GM23338 (cell line): ENCODE measurements at places on chromosomes 7 and 10.

DNA sequence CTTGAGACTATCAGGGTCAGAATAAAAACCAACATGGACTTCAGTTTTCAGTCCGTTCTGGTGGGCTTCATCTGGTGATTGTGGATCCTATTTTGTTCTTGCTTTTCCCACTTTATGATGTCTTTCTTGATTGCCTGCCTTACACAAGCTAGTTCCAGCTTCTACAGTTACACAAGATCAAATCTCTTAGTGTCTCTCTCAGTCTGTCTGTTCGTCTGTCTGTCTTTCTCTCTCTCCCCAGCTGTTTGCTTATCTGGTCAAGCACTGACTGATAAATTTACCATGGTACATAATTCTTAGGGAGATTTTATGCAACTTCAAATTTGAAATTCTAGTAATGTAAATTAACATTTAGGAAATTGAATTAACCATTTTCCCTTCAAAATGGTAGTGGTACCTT, 35.8 kb downstream of the TAX1BP1 start:
- DNase-seq: no peak

DNA sequence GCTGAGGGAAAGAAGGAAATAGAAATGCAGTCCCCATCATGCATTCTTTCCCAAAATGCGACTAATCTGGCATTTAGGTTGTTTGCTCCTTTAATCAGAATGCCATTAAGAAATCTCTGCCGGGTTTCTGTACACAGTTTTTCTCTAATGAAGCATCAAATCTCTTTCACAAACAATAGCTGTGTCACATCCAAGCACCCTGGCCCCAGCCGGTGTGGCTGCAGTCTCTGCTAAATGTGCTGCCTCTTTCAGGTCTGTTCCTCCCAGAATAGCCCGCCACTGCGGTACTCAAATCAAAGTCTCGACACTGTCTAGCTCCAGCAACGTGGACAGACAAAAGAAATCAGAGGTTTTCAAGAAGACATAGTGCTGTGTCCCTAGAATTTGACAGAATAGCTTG, 343.8 kb downstream of the KCNMA1 start:
- no peak for DNase-seq

DNA sequence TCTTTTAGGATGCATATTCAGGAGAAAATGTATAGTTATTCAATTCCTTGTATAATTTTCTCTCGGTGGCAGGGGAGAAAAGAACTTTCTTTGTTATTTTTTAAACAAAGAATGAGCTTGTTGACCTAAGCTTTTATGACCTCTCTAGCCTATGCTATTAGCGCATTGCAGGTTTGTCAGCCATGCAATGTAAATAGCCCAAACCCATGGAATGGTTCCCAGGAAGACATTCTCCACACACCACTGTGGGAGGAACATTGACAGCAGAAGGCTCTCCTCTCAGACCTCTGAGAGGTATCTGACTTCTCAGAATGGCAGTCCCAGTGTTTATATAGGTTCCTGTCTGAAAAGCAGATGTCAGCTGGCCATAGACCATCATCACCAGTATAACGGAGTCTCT, 19.6 kb upstream of the AGBL3 start:
- DNase-seq: no peak

- no peak for DNase-seq
Measured at GRCh38 chr7:118040562-118040961, 143.4 kb upstream of the LSM8 start.

- no peak for DNase-seq
Measured at GRCh38 chr7:13181216-13181615, 493.8 kb downstream of the ARL4A start.

DNA sequence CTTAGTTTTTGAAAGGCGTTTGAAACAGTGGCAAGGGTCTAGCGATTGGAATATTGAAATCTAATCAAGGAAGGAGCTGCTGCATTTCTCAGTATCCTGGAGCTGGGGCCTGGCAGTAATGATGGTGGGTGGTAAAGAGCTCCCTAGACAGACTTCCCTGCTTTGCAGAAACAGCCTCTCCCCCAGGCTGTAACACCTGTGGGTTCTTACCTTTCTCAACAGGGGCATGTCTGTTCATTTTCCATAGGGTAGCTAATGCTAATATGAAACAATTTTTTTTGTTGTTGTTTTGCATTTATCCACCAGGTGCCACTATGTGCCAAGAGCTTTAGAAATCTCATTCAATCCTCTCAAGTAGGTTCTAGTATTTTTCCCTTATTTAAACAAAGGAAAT, 345.5 kb downstream of the REEP3 start:
- peak; percentile 26 for DNase-seq

DNA sequence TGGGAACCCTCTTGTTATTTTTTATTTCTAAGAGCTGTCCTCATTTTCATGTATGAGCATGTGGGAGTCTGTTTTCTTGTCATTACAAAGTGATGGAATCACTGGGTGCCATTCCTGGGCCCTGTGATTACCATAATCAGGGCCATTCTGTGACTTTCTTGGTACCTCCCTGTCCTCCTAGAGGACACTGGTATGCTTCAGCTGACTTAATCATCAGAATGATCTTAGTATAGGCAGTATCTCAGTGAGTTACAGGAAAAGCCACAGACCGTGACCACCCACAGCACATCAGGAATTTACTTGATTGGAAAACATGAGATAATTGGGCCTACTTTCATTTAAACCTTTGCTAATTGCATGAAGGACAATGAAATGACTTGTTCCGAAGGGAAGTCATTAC, 7.2 kb downstream of the NOM1 start:
- no peak for DNase-seq

DNA sequence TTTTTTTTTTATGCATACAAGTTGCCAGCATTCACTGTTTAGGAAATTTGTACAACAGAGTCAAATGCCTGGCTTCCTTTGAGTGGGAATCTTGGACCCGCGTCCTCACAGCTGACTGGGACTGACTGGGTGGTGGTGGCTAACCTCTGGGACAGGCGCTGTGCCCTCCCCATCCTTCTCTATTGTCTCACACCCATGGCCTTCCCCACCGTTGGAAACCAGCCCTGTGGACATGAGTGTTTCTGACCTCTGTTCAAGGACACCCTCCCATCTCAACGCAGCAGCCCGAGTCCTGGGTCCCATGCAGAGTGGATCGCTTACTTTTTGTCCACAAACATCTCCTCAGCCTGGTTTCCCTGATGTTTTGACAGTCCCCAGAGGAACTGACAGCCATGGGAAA, 125.1 kb upstream of the PPIF start:
- no peak for DNase-seq

DNA sequence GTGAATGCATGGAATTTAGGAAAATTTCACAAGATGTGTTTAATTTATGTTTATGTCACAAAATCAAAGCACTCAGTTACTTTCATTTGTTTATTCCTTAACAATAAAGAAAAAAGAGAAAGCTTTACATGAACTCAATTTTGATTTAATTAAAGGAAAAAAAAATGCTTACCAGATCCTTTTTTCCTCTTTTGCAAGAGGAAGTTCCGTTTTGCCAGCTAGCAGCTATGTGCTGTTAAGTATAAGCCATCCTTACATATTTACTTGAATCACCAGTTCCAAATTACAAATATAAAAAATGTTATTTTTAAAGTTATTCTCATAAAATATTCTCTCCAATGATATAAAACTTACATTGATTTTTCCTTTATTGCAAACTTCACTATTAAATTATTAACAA, 12.7 kb downstream of the MRC1 start:
- DNase-seq: no peak

GRCh38 chr10:12417331-12417730, 68.0 kb downstream of the CAMK1D start:
- no peak for DNase-seq

GRCh38 chr7:72032934-72033333, 379.2 kb downstream of the CALN1 start:
- DNase-seq: peak; percentile 6

DNA sequence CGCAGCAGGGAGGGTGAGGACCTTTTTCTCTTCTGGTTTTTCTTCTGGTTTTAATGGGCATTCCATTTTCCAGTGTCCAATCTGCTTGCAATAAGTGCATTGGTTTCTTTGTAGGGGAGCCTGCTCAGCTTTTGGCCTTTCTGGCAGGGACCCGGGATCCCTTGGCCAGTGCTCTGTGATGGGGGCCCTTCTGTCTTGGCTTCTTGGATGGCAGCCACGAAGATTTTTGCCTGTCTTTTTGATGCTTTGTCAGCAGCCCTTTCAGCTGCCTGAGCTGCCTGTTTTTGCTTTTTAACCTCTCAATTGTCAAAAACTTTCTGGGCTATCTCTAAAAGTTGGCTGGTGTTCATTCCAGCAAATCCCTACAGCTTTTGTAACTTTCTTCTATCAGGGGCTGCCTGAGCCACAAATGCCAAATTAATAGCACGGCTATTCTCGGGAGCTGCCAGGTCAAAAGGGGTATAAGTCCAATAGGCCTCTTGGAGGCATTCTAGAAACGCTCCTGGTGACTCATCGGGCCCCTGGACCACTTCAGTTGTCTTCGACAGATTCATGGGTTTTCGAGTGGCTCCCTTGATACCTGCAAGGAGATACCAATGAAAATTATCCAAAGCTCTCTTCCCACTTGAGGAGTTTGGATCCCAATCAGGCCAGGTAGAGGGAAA, 179.9 kb upstream of the MBL2 start:
- DNase-seq: no peak

- DNase-seq: no peak
Measured at GRCh38 chr10:116728526-116729096, 13.8 kb downstream of the HSPA12A start.

GRCh38 chr7:25967278-25968204, 184.5 kb upstream of the NFE2L3 start:
- no peak for DNase-seq

DNA sequence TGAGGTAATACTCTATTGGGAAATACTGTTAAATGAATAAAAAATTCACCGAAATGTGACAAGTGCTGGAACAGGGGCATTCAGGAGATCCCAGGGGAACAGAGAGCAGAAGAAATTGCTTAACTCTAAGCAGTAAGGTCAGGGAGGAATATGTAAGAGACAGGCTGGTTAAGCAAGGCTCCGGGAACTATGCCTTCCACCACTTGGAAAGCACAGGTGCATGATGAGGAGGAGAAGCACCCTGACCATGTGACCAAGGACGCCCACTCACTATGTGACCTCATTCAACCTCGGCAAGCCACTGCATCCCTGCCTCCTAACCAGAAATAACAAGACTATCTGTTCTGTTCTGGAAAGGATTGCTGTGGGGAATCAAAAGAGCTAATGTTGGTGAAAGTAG, 218.4 kb downstream of the ELMO1 start:
- DNase-seq: no peak

DNA sequence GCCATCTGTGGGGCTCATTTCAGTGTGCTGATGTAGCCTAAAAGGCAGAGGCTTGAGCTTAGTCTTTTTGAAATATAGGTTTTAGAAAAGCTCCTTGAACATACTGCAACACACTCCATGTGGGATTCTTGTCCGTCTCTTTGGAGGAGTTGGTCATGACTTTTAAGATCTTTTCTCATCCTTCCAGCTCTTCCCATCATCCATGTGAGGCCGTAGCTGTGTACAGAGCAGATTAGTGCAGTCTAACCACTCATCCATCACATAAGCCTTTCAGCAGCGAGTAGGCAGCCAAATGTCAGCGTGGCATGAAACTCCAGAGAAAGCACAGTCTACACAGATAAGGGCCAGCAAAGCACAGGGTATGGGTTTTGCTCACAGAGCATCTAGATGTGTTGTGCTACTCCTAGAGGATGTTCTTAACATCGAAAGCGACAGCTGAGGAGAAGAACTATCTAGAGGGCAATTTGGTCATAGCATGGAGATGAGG, 28.1 kb upstream of the NPVF start:
- DNase-seq: no peak

DNA sequence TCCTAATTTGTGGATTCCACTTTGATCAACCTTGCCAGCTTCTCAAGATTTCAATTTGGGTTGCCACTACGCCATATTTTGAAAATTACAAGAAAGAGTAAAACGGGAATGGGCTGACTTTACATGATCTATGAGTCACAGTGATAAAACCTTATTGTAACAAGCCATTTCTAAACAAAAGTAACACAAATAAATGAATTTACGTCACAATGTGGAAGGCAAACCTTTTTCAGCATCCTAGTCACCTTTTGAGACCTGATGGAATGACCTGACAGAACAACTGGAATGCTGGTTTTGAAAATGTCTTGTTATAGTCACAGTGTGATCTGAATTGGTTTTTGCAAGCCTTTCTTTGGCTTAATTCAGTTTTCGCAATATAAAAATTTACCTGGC, 85.9 kb downstream of the CDK6 start:
- DNase-seq: no peak

DNA sequence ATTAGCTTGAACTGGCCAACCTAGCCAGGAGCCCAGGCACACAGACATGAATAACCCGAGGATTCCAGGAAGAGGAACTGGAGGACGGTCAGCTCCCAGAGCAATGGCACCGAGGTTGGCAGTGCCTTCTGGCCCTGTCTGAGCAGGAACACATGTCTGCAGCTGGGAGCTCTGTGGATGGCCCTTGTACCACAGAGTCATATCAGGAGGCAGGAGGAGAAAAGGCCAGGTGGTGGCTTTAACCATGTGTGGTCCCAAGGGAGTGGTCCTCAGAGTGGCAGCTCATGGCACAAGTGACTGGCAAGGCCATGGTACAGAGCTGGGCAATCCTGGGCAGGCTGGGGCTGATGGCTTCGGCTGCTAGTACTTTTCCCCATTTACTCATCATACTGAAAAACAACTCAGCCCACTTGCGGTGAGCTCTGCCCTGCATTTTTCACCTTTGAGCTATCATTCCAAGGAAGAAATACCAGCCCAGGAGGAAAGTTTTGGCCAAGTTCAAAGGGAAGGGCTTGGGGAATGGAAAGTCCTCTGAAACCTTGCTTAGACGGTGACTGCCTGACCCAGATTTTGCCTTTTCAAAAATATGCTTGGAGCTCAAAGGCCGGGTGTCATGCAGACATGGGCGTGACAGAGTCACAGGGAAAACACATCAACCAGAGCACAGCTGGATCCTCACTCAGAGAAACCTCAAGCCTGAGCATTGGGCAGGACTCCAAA, 25.7 kb upstream of the LOXL4 start:
- no peak for DNase-seq

- DNase-seq: no peak
Measured at GRCh38 chr7:157843336-157844140, 506.7 kb downstream of the DNAJB6 start.

DNA sequence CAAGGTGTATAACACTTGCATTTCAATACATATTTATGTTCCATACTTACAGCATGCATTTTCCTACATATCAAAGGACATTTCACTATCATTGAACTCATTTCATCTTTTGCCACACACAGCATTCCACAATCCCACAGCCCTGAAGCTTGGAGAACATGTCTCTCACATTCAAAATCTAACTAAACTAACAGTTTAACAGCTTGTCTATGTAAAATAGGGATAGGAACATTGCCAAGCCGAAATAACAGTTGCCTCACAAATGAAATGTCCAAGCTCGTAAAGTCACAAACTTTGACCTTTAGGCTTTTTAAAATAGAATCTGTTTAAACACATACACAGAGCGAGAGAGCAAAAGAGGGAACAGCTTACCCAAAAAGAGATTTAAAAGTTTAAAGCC, 65.3 kb downstream of the HGF start:
- no peak for DNase-seq

DNA sequence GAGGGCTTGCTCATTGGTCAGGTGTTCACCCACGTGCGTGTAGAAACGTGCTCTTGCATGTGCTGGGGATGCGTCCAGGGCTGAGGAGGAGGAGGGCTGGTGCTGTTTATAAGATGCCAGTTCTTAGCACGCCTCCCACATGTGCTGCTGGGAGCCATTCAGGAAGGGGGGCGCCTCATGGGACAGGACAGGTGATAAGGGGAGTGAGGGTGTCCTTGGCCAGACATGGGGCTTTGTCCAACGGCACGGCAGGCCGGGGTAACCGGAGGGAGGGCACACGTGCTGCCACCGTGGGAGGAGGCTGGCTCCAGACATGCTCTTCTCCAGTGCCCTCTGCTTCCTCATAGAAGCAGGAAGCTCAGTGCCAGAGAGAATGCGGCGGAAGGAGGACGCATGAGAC, 150.0 kb downstream of the ZMYND11 start:
- no peak for DNase-seq
